ENCODE measurements at places on chromosomes 13 and 19. TPM values are rescaled to one million over a fixed set of nuclear protein-coding genes. Genes with fewer than 3 reads are reported as not detected.

Gene PTPRS
- total RNA-seq = 207 TPM

Gene ICAM1
- total RNA-seq = 2.7 TPM

Gene NACC1
- total RNA-seq = 10.5 TPM

Gene RNF225
- not detected for total RNA-seq

Gene TPTE2
- total RNA-seq = not detected

Gene CEACAM4
- total RNA-seq = not detected

Gene NLRP7
- not detected for total RNA-seq

Gene ZNF345
- 19.2 TPM for total RNA-seq

Gene GAPDHS
- not detected for total RNA-seq

Gene FBL
- total RNA-seq = 96.6 TPM

Gene MUC16
- total RNA-seq = not detected

Gene ZNF473
- total RNA-seq = 11.7 TPM

Gene MEDAG
- total RNA-seq = 0.27 TPM

Gene SPACA4
- not detected for total RNA-seq

Gene RASIP1
- 4.7 TPM for total RNA-seq

Gene ZNF491
- 20.2 TPM for total RNA-seq

Gene PALM3
- total RNA-seq = 2.2 TPM

Gene ZNF99
- total RNA-seq = 0.91 TPM

Gene FFAR3
- total RNA-seq = not detected

Gene RNASEH2A
- total RNA-seq = 13.6 TPM

Gene GPR12
- 25.2 TPM for total RNA-seq

Gene ADGRE2
- total RNA-seq = 0.18 TPM

Gene SWSAP1
- 0.64 TPM for total RNA-seq

Gene AMER2
- total RNA-seq = 113 TPM

Gene ANKRD24
- 1.7 TPM for total RNA-seq

Gene CCDC70
- total RNA-seq = not detected

Gene TYROBP
- 3.1 TPM for total RNA-seq

Gene MCEMP1
- total RNA-seq = not detected

Gene SMIM44
- not detected for total RNA-seq

Gene RASAL3
- total RNA-seq = 0.64 TPM

Gene PRDX2
- 150 TPM for total RNA-seq

Gene KLK14
- total RNA-seq = not detected

Gene ATXN8OS
- total RNA-seq = 1.1 TPM

Gene PNMA8A
- 41.1 TPM for total RNA-seq

Gene ZNF85
- 31.2 TPM for total RNA-seq

Gene RFPL4AL1
- total RNA-seq = not detected
